Stimulated activated CD4-positive, alpha-beta T cell treated with anti-CD3 and anti-CD28 coated beads, TNF-alpha, amount 100 ng/mL, for 24 hours (primary cell): ENCODE measurements at places on chromosomes 5 and 9.

DNA sequence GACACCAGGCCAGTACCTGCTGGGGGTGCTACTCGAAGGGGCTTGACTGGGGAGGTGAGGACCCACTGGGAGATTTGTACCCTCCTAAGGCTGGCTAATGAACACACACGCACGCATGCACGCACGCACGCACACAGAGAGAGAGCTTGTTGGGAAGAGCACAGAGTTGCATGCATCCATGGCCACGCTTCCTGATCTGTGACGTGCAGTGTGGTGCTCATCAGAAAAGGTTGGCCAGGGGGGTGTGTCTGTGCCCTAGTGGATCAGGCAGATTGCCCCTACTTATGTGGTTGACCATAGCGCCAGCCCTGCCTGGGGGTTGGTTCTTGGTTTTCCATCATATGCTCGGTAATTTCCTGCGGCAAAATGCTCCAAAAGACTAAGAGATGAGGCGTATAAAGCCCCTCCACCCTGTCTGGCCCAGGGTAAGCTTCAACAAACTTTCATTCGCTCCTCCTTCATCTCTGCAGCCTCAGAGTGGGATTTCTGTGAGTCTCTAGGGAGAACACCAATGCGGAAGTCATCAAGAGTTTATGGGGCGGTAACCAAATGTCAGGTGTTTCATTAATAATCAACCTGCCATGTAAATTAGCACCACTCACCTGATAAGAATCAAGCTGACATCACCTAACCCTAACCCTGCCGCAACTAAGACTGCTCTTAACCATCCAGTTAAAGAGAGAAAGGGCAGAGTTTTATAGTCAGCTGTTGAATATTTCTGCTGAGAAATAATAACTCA, 8.0 kb upstream of the GFI1B start:
- DNase-seq: no peak

GRCh38 chr5:143521846-143522400, 118.4 kb upstream of the NR3C1 start:
- DNase-seq: no peak

- no peak for DNase-seq
Observed at GRCh38 chr5:117357886-117358285, 783.3 kb upstream of the SEMA6A start.

- no peak for DNase-seq
Observed at GRCh38 chr5:69209602-69210001, 20.2 kb downstream of the CENPH start.

- no peak for DNase-seq
Observed at GRCh38 chr5:163193886-163194285, 243.5 kb upstream of the CCNG1 start.

- DNase-seq: no peak
Observed at GRCh38 chr5:43432486-43433375, 20.5 kb upstream of the CCL28 start.

- no peak for DNase-seq
Observed at GRCh38 chr9:2923766-2924379, 80.0 kb upstream of the PUM3 start.

DNA sequence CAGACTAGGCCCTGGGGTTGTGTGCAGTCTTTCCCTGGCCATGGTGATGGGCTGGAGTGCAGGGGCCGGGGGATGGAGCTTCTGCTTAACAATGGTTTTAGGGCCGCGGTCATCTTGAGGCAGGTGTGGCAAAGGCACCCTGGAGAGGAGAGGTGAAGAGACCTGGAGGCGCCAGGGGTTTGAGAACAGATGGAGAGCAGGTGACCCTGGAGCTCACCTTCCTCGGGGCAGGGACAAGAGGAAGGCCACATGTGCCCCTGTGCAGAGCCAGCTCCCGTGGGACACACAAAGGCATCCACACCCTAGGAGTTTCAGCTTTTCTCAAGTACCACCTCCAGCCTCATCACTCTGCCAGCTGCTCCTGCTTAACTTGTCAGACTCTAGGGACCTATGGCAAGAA, 46.4 kb upstream of the SH3GL2 start:
- no peak for DNase-seq

DNA sequence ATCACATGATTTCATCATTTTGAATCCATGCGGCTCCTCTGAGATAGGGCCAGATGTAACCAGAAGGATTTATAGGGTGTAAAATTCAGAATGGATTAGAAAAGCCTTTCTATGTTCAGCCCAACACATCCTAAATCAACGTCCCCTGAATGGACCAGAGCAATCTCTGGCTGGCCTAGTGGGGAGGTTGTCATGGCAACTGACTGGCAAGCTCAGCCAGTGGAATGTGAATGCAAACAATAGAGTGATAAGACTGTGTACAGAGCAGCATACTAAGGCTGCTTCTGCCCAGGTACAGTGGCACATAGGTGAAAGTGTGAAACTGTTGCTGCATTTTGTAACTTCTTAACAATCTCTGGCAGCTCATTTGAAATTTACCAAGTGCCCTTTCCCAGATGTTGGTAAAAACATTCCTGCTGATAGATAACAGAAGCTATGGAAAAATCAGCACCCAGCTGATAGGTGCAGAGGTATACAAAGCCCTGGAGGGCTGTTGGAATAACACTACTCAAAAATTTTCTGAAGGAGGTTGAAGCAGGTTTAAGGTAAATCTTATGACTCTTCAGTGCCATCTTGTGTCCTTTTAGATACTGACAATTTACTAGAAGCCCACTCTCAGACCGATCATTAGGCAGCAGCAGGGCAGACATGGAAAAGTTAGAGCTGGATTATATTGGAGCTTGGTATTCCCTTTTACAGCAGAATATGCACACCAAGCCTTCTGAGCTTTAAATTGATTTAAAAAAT, 267.2 kb downstream of the RAB3C start:
- DNase-seq: no peak

DNA sequence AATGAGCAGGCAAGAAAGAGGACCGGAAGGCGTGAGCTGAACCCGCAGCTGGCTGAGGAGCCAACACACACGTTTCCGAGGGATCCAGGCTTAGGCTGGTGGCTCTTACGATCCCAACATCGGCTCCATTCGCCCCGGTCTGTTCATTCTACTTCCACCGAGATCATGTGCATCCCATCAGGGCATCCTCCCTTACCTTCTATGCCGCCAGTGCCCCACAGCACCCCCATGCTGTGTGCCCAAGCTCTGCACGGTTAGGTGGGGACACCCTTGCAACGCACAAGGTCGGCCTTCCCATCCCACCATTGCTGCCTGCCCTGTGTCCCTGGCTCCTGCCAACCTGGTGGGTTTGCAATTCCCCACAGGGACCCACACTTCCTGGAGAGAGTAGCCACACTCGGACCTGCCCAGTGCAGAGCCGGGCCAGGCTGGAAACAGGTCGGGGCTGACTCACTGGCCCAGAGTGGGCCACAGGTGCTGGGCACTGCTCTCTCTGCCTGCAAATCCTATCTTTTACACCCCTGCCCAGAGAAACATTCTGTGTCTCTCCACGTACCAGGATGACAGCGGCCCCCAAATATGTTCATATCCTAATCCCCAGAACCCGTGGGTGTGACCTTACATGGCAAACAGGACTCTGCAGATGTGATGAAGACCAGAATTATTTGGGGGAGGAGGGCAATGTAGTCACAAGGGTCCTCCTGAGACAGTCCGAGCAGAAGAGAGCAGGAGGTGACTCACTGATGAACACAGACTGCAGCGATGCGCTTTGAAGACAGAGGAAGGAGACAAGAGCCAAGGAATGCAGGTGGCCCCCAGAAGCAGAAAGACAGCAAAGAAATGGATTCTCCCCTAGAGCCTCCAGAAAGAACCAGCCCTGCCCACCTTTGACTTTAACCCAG, 182.2 kb downstream of the AUH start:
- DNase-seq: no peak

- no peak for DNase-seq
Observed at GRCh38 chr5:135596788-135597187, 18.0 kb upstream of the CXCL14 start.

- DNase-seq: no peak
Observed at GRCh38 chr5:10789021-10789420, 28.0 kb upstream of the DAP start.

DNA sequence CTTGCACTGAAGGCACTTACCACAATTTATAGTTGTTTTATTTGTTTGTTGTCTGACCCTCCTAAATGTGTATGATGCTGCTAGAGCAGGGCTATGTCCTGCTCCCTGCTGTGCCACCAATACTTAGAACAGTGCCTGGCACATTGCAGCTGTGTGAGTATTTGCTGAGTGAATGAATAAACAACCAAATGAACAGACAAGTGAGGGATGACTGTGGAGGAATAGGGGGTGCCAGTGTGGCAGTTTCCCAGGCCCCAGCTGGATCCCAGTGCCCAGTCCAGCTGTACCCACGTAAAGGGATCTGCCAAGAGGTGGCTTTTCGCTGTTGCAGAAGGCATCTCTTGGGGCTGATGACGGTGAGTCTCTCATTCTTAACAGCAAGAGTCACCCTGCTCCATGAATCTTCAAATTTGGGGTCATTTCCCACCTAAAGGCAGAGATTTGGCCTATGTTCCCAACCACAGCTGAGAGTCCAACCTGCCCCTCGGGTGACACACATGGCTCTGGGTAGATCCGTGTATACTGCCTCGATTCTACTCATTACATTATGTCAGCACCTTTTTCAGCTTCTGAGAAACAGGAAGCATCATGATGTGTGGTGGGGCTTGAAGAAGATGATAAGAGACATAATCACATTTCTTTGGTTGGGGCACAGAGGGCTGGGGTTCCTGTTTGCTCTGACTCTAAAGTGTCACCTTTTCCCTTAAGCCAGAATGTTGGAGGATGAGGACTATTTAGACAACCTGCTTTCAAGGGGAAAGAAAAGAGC, 14.3 kb downstream of the IL5 start:
- no peak for DNase-seq

DNA sequence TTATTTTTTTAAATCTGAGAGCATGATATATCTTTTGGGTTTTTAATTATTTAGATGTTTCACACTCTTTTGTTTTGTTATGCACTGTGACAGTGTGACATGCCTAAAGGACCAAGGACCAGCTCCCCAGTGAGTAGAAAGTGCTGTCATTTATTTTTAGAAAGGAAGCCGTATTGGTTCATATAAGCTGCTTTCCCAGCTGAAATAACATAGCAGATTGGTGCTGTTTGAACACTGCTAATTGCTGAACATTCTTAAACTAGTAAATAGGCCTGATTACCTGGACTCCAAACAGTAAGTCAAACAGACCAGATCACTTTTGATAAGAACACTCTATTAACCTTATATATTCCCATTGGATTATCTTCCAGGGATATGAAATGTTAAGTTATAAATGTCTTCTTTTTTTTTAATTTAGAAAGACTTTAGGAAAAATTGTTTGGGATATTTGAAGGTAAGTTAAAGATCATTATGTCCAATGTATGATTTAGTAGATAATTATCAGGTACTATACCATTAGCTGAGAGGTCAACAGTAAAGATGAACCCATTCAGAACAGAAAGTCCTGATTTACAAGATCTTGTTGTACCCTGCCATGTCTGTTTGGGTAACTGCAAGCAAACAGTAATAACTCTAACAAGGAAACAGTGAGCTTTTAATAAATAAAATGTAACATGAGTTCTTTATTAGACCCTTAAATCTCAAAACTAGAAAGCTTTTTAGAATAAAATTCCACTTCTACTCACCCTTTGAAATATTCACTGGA, 27.8 kb upstream of the ELL2 start:
- DNase-seq: no peak

DNA sequence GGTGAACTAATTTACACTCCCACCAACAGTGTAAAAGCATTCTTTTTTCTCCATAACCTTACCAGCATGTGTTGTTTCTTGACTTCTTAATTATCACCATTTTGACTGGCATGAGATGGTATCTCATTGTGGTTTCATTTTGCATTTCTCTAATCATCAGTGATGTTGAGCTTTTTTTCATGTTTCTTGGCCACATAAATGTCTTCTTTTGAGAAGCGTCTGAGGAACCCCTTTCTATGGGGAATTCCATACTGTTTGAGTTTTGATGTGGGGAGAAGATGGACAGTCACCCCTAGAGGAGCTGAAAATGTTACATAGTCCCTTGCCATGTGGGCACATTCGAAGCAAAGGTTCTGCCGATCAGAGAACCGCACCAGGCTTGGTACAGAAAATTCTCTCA, 207.0 kb upstream of the SLC30A5 start:
- DNase-seq: no peak

DNA sequence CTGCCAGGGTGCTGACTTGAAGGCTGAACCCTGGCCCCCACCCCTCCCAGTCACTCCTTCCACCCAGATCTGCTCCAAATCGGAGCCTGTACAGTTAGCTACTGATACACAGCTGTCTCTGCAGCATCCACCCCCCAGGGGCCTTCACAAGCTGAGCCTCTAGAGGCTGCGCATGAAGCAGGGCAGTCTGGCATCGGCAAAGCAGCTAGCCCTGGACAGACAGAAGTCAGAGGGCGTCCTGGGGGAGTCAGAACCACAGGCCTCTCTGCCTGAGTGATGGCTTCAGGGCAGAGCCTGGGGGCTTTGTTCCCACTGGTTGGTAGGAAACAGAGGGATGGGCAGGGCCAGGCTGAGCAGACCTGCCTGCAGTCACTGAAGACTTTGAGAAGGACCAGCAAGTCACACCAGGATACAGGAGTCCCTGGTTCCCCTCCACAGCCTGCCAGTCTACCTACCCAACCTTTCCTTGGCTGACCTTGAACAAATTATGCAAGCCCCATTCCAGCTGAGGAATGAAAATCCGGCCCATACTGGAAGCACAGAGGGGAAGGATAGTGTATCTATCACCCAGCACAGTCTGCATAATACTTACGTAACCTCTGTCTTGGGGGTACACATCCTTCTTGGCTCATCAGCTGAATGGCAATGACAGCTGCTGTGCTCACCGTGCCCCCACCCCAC, 8.8 kb downstream of the VDAC1 start:
- no peak for DNase-seq

- no peak for DNase-seq
Observed at GRCh38 chr9:4750023-4750673, 9.1 kb upstream of the AK3 start.

DNA sequence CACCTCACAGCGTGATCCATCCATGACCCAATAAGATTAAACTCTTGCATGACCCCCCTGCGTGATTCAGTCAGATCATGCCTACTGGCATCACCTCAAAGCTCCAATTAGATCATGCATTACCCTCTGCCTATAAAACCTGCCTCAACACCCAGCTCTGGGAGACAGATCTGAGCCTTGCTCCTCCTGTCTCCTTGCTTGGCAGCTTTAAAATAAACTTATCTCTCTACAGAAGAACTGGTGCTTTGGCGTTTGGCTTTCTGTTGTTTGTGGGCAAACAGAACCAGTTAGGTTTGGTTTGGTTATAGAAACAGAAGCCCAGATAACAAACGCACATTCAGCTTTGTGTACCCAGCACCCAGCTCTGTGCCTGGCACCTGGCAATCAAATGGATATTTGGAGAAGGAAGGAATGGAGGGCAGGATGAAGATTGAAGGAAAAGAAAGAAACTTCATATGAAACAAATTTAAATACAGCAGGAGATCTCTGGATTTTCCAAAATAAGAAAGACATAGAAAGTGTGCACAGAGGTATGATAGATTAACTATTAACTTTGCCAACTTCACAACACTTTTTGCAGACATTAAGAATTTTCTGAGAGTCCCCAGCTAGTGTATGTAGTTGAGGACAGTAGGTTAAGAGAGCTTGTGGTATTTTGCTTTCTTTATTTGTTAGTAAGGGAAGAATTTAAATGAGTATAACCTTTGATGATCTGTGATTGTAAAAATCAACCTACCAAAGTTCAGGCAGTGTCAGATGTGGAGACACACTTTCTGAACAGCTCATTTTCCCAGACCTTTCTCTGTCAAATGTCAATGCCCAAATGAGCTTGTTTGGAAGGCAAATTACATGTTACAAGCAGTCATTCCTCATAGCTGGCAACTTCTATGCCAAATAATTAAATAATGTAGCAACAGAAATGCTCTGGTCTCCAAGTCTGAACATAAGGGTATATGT, 102.1 kb upstream of the ASTN2 start:
- DNase-seq: no peak

GRCh38 chr9:127283917-127284497, 19.4 kb downstream of the GARNL3 start:
- no peak for DNase-seq
